ENCODE measurements at places on chromosomes 2 and 18.

DNA sequence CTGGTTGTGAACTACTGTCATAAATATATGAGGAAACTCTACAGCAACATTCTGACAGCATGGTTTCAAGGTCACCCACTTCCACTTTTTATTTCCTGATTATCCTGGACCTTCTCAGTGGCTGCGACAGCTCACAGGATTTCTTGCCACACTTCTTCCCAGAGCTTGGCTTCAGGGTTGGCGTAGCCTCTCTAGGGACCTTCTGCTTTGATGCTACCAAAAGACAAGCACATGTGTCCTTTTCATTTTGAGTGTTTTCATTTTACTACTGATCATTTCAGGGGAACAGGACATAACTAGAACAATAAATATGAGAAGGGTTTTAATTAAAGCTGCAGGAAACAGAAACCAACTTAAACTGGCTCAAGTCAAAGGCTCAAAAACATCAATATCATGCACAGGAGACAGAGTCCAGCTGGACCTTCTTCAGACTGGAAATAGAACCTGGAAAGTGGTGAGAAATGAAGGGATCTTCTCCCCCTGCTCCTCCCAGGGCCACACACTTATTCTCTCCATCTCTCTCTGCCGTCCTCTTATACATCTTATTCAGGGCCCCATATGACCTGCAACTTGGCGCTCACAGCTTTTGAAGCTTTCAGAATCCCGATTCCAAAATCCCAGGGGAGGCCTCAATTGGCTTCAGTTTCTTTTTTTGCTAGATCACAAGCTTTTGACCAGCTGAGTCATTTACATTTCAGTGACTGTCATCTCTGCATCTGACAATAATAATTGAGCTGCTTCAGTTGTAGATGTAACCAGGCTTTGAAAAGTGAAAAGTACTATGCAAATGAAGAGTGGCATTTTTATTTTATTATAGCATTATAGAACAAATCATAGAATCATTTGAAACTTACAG lies 9.7 kb downstream of the VIT start:
- DNase-seq: no peak

- peak; percentile 1 for DNase-seq
Measured at GRCh38 chr2:14350856-14351255, 281.7 kb upstream of the LRATD1 start.

- DNase-seq: no peak
Measured at GRCh38 chr18:58511306-58511705, 117.6 kb downstream of the ALPK2 start.

GRCh38 chr18:9643549-9643948 lies 29.2 kb upstream of the PPP4R1 start:
- DNase-seq: peak; percentile 97

GRCh38 chr18:26301681-26302080 lies 75.4 kb downstream of the TAF4B start:
- peak; percentile 78 for DNase-seq

DNA sequence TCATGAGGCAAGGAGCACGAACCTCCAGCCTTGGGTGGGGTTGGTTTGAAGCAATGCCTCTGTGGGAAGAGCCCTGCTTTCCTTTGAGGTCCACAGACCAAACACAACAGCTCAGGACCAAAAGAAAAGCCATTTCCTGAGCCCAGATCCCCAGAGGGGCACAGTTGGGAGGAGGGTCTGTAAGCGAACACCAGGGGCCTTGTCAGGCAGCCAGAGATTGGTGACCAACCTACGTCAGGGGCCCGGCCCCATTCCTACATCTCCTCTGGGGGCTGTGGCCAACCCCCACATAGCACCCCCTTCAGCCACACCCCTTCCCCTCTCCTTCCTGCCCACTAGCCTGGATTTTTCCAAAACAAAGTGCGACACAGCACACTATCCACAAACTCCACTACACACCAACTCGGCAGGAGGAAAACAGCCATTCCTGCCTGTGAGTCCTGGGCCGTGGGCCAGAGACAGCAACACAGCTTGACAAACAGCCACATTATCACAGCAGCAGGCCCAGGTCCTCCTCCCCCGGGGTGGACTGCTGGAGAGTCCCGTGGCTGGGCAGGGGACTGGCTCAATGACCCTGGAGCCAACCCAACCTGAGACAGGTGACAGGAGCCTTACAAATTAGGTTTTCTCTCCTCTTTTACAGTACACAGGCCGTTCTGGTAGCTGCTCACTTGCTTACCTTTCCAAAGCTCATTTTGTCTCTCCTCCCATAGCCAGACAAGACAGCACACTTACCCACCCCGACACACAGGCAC lies 98.8 kb downstream of the TNS1 start:
- no peak for DNase-seq

- no peak for DNase-seq
Measured at GRCh38 chr2:222358876-222359275, 60.1 kb upstream of the PAX3 start.

GRCh38 chr18:21241301-21242048 lies 557 bp upstream of the GREB1L start:
- no peak for DNase-seq

GRCh38 chr18:74795751-74796150 lies 198.1 kb downstream of the ZNF407 start:
- DNase-seq: no peak

- DNase-seq: no peak
Measured at GRCh38 chr2:86807133-86807467, 16.4 kb upstream of the CD8A start.

DNA sequence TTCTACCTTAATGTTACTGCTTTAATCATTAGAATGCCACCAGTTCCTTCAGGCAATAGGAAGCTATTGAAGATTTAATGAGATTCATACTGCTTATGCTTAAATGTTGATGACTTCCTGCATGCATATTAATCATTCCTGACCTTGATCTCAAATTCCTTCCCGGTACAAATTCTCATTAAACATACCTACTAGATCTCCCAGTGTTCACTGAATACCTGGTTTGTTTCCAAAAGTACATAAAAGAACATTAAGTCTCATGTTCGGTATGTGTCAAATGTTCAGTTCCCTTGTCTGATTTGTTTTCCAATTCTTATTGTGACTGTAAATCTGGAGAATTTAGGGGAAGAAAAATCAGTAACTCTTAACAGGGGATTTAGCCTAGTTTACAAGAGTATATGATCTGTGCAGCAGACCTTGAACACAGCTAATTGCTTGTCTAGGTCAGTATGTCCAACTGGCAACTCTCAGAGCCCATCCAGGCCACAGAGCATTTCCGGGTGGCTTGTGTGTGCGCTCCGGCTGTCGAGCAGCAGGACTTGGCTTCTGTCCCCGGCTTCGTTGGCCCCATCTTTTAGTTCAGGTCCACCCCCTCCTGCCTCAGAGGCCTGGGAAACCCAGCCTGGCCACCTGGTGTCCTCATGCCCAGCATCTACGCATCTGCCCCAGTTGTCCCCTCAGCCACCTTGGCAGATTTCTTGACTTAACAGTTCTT lies 13.1 kb downstream of the METAP1D start:
- DNase-seq: peak; percentile 34

- DNase-seq: peak; percentile 36
Measured at GRCh38 chr2:199772035-199772976, 78.7 kb downstream of the FTCDNL1 start.

DNA sequence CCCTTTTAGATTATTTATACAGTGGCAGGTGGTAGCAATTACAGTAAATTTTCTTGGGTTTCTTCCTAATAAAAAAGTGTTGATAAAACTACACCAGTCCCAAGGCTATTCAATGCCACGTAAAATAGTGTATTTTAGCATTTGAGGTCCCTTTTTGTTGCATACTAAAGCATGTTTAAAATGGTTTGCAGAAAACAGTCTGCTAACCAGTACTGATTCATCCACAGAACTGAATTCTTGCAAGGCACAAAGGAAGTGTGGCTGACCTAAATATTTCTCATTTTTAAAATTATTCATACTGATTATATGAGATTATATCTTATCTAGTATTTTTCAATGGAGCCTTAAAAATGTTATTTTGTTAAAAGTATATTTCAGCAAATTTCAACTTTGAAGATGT lies 98.1 kb downstream of the SMAD2 start:
- no peak for DNase-seq

- peak; percentile 44 for DNase-seq
Measured at GRCh38 chr2:177422271-177422670, 29.7 kb downstream of the AGPS start.

GRCh38 chr2:10225291-10226037 lies 77.2 kb upstream of the HPCAL1 start:
- no peak for DNase-seq

GRCh38 chr2:239308661-239309397 lies 92.0 kb downstream of the HDAC4 start:
- DNase-seq: no peak

- DNase-seq: no peak
Measured at GRCh38 chr2:135667045-135667444, 74.6 kb upstream of the UBXN4 start.

DNA sequence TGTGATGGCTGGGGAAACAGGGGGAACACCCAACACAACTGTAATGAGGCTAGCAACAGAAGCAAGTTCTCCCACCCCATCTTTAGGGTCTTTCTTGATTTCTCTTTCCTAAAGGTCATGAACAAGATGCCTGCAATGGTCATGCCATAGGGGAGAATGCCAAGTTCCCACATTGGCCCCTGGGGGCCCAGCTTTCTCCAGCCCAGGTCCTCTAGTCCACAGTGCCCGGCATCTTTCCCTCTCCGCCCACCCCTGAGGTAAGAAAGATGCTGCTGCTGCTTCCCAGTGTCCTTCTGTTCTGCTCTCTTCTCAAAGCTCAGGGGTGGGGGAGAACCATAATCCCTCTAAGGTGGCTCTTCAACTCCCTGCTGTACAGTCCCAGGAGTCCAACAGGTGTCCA lies 78.0 kb downstream of the LOXHD1 start:
- no peak for DNase-seq

- no peak for DNase-seq
Measured at GRCh38 chr2:15425712-15426111, 135.4 kb downstream of the NBAS start.

- DNase-seq: no peak
Measured at GRCh38 chr2:117850461-117850860, 36.0 kb downstream of the DDX18 start.

Data from kidney tubule cell (primary cell).